Thoracic aorta endothelial cell (primary cell): ENCODE measurements at places on chromosomes 1 and 21. TPM values are rescaled to one million over a fixed set of nuclear protein-coding genes. Genes with fewer than 3 reads are reported as not detected.

The NCSTN gene
- total RNA-seq = 87.2 and 101 TPM in 2 replicates

The SNX7 gene
- total RNA-seq = 76.6 and 77.2 TPM in 2 replicates

The C4BPB gene
- not detected in 2 replicates for total RNA-seq

The KCNE2 gene
- not detected in 2 replicates for total RNA-seq

The AMY2A gene
- total RNA-seq = not detected in 2 replicates
